ENCODE measurements at places on chromosomes 12 and 14.

DNA sequence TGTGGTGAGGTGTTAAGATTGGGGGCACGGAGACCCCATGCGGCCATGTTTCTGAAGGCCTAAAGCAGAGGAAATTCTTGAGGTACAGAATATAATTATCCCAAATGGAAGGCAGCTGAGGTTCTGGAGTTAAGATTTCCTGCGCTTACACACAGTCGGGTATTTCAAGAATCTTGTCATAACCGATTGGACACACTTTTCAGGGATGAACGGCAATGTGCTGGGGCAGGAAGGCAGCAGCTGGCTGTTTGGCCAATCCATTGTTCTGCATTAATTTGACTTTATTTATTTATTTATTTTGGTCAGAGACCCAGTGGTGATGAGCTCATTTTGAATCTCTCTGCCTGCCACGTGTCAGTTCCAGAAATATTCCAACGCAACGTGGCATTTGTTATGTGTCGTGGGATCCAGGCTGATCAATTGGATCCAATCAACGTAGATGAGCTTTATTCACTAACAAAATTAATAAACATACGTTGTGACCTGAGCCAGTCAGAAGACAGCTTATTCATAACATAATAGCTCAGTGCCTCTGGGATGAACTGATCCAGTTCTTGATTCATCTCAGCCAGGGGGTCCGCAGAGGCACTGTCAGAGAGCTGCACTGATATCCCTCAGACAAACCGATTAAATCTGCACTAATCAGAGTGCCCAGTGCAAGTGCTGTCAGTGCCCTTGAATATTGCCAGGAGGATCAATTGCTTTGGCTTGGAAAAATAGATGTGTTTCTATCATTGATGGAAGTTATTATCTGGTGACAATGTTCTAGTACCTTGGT is 181.0 kb downstream of the KTN1 start:
- DNase-seq: no peak

- DNase-seq: no peak
Measured at GRCh38 chr12:84596266-84596665, 316.3 kb downstream of the SLC6A15 start.

- DNase-seq: no peak
Measured at GRCh38 chr14:96781371-96781770, 15.8 kb upstream of the VRK1 start.

- DNase-seq: no peak
Measured at GRCh38 chr14:76217179-76217578, 65.5 kb downstream of the GPATCH2L start.

DNA sequence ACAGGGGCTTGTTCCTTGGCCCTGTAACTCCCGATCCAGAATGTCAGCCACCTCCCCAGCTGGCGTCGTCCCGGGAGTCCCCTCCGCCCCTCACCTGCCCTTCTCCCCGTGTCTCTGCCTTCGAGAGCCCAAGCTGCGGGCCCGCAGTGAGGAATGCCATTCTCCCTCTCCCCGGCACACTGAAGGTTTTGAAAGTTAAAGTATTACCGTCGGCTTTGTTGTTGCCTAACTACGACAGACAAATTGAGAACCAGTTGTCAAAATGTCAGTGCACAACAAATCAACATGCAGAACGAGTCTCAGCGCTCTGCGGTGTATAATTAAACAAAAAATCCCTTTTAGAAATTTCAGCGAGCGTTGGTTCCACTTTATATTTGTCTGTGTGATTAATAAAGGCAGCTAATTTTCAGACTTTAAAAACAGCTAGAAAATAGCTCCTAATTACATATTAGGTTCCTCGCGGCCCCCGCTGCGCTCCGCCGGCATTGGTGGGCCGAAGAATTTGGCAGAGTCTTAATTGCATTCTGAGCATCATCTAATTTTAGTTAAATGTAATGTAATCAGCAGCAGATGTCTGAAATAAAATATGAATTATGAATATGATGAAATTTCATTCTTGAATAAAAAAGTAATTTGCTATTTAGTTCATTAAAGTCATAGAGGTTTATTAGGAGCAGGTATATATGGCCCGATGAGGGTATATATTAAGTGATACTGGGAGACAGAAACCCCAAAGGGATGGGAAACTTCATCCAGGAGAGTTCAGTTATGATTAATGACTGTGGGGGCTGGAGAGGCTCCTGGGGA is 40.3 kb downstream of the MVK start:
- no peak for DNase-seq

DNA sequence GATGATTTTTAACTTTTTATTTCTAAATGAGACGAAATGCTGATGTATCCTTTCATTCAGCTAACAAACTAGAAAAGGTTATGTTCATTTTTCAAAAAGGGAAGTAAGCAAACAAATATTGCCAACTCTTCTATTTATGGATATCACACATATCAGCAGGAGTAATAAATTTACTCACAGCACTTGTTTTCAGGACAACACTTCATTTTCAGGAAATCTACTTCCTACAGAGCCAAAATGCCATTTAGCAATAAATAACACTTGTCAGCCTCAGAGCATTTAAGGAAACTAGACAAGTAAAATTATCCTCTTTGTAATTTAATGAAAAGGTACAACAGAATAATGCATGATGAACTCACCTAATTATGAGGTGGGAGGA is 139.6 kb downstream of the HMGA2 start:
- no peak for DNase-seq

DNA sequence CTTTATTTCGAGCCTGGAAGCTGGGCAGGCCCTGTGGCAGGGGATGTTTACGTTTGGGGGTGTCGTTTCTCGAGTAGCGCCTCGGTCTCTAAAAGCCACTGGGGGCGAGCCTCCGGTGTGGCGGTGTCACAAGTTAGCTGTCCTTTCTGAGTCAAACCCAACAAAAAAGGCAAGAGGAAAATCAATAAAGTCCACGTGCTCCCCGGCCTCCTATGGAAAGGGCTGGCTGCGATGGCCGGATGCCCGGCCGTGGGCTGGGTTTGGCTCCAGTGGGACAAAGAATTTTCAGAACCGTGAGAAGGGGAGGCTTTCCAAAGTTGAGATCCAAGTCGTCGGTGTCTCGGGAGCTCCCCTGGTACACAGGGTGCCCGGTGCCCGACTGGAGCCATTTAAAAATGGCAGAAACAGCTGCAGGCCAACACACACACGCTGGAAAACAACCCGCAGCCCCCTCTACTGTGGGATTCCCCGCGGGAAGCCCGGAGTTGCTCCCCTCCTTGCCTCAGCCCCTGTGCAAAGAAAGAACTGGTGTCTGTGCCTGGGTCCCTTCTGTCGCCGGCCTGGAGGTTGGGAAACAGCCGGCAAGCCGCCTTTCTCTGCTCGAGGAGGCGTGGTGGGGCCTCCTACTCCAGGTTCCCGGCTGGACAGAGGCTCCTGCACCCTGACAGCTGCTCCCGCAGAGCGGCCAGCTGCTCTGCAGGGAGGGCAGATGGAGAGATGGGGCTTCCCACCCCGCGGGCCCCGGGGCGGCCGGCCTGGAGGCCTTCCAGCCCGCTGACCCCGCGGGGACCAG is 1.9 kb downstream of the BCL7A start:
- DNase-seq: peak; percentile 72

DNA sequence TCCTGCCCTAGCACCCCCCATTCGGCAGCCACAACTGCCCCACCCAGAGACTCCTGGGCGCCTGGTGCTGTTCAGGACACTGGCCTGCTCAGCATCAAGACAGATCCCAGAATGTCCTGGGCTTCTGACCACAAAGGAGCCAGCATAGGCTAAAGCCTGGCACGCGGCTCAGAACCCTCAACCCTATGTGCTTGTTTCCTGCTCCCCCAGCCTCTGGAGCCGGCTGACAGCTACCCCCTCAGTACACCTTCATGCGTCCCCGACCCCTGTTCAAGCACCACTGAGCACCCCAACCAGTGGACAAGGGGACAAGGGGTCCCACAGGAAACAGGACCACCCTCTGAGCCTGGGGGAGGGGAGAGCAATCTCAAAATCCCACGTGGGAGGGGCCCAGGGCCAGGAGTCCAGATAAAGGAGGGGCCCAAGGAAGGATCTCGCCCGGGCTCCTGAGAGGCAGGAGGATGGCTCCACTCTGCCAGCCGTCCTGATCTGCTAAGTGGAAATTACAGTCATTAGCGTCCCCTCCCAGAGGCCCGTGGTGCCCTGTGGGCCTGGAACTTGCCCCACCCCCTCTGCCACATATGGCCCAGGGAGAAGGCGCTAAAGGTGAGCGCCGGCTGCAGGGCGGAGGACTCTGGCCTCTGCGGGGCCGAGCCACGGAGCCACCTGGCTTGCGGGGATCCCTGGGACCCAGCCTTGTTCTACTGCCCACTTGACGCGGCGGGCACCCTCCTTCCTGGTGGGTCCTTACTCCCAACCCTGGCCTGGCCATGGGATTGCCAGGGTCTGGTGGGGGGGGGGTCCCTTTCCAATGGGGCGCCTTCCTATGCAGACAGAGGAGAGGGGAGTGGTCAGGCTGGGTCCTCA is 27.2 kb upstream of the GPR132 start:
- DNase-seq: no peak

DNA sequence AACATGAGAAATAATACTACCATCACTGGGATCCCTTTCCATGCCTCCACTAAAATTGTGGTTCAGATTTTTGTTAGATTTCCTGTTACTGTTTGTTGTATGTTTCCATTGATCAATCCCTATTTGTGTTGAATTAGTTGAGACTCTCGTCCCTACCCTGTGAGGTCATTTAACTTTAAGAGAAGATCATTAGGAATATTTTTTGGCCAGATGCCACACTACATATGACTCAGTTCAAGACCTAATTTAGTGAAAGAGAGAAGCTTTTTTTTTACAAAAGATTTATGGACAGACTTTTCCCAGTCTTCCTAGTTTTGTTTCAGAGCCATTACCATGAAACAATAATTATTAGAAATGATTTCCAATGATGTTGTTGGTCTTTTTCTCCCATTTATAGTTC is 35.5 kb downstream of the CPSF6 start:
- DNase-seq: peak; percentile 75

- no peak for DNase-seq
Measured at GRCh38 chr14:72577521-72577920, 316.4 kb downstream of the DPF3 start.

- peak; percentile 77 for DNase-seq
Measured at GRCh38 chr14:37230551-37231194, 32.9 kb downstream of the MIPOL1 start.

DNA sequence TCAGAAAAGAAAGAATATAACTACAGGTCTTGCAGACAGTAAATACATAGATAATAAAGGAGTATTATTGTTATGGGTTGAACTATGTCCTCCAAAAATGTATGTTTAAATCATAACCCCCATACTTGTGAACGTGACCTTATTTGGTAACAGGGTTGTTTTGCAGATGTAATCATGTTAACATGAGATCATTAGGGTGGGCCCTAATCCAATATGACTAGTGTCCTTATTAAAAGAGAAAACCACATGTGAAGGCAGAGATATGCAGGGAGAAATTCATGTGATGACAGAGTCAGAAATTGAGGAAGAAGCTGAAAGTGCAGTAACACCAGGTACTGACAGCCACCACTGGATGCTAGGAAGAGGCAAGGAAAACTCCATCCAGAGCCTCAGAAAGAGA is 29.0 kb downstream of the MAGOHB start:
- peak; percentile 67 for DNase-seq

DNA sequence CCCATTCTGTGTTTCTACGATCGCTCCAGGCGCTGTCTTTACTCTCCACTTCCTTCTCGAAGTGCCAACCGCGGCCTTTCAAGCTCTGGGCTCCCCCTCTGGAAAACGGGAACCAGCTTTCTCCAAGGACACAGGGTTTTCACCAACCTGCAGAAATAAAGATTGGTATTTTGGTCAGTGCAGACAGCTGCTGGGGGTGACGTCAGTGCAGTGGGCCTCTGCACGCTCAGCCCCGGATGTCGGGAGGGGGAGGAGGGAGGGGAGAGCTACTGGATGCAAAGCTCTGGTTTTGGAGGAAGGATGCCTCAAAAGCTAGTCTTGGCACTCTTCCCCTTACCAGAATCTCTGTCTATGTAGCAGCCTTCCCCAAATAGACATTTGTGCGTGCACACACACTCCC is 19.9 kb downstream of the HRK start:
- DNase-seq: peak; percentile 60

DNA sequence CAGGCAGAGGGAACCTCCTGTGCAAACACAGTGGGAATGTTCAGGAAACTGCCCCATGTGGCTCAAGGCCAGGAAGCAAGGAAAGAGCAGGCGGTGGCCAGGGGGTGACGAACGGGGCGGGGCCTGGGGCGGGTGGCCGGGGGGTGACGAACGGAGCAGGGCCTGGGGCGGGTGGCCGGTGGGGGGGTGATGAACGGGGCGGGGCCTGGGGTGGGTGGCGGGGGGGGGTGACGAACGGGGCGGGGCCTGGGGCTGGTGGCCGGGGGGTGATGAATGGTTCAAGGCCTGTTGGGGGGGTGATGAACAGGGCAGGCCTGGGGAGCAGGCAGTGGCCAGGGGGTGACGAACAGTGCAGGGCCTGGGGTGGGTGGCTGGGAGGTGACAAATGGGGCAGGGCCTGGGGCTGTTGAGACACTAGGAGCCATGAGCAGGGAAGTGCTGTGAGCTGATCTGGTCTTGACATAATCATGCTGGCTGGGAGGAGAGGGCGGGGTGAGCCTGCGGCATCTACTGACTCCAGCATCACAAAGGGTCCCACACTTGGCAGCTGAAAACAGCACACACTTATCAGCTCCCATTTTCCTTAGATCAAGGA is 62.7 kb upstream of the FBRSL1 start:
- no peak for DNase-seq
